Psoas muscle (tissue), 8 donors: ENCODE measurements at places on chromosomes 3 and 15. TPM values are rescaled to one million over a fixed set of nuclear protein-coding genes. Genes with fewer than 3 reads are reported as not detected.

RAB8B gene
- 18.1 TPM for total RNA-seq

GRCh38 chr3:145981056-145981455, 179.9 kb downstream of the PLOD2 start:
- DNase-seq, result no peak
- no peak overlapping the region for H3K4me3 ChIP-seq
- H3K36me3 ChIP-seq, result no peaks in the 10 kb centered on the region
- no peaks in the 10 kb centered on the region for H3K27me3 ChIP-seq
- no peak overlapping the region for H3K27ac ChIP-seq
- H3K4me1 ChIP-seq, result no peaks in the 10 kb centered on the region

DNA sequence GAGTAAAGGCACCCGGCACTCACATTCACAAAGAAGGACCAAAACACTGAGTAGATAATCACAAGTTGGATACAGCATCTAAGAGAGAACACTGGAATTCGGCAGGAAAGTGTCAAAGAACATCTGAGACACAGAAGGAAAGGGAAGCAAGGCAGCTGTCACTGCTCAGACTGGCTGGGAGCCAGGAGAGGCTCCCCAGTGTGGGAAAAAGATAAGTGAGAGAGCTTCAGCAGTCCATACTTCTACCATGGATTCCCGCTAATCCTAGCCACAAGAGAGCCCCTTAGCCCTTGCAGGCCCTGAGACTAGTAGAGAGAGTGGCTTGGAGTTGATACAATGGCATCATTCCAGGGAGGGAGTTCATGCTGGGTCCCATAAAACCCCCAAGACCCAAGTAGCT, 36.7 kb upstream of the CP start:
- H3K4me1 ChIP-seq, result no peaks in the 10 kb centered on the region
- no peaks in the 10 kb centered on the region for H3K36me3 ChIP-seq
- H3K27me3 ChIP-seq, result peaks cover 2% of the 10 kb centered on the region
- no peak for DNase-seq
- H3K27ac ChIP-seq, result no peak overlapping the region

BCHE gene
- total RNA-seq, result 1.4 TPM

CYP11A1 gene
- 0.61 TPM for total RNA-seq

- no peak overlapping the region for H3K4me3 ChIP-seq
- H3K36me3 ChIP-seq, result no peaks in the 10 kb centered on the region
- H3K4me1 ChIP-seq, result no peaks in the 10 kb centered on the region
- no peak overlapping the region for H3K27ac ChIP-seq
- no peaks in the 10 kb centered on the region for H3K27me3 ChIP-seq
- DNase-seq, result no peak
These were observed 109.7 kb downstream of the MYLK start for GRCh38 chr3:123774474-123774873.

CCR8 gene
- not detected for total RNA-seq

DNA sequence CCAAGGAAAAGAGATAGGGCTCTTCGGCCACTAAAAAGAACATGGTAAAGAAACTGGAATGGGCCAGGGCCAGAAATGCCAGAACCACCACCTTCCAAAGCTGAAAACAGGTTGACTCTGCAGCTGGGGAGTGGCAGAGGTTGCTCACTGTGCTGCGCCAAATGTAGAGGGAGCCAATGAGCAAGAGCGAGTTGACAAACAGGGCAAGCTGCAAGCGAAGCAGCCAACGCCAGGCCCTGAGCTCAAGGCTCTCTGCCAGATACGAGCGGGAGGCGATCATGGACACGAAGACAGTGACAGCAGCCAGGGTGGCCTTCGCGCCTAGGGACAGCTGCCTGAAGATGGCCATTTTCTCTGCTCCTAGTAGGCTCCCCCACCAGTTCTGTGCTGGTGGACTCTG, 3.1 kb downstream of the GLB1 start:
- peak; percentile 69 for DNase-seq
- no peaks in the 10 kb centered on the region for H3K27me3 ChIP-seq
- H3K27ac ChIP-seq, result peak overlapping the region; percentile 58
- no peaks in the 10 kb centered on the region for H3K36me3 ChIP-seq
- no peak overlapping the region for H3K4me3 ChIP-seq

GRCh38 chr3:193342551-193342950, 36.0 kb downstream of the ATP13A5 start:
- H3K27me3 ChIP-seq, result no peaks in the 10 kb centered on the region
- no peaks in the 10 kb centered on the region for H3K4me1 ChIP-seq
- H3K27ac ChIP-seq, result no peak overlapping the region
- no peaks in the 10 kb centered on the region for H3K36me3 ChIP-seq

- peak overlapping the region; percentile 100 for H3K27ac ChIP-seq
- peak; percentile 74 for DNase-seq
- H3K4me1 ChIP-seq, result peaks cover 40% of the 10 kb centered on the region
- H3K27me3 ChIP-seq, result no peaks in the 10 kb centered on the region
- peaks cover 44% of the 10 kb centered on the region for H3K36me3 ChIP-seq
- H3K4me3 ChIP-seq, result peak overlapping the region; percentile 99
These were observed 4.7 kb downstream of the BHLHE40 start for GRCh38 chr3:4983739-4984510.

- H3K27ac ChIP-seq, result no peak overlapping the region
- no peaks in the 10 kb centered on the region for H3K36me3 ChIP-seq
- H3K27me3 ChIP-seq, result peaks cover 51% of the 10 kb centered on the region
- H3K4me1 ChIP-seq, result peaks cover 8% of the 10 kb centered on the region
- DNase-seq, result no peak
These were observed 475 bp upstream of the SPINT1 start for GRCh38 chr15:40843261-40843884.

MNS1 gene
- 0.40 TPM for total RNA-seq

DNA sequence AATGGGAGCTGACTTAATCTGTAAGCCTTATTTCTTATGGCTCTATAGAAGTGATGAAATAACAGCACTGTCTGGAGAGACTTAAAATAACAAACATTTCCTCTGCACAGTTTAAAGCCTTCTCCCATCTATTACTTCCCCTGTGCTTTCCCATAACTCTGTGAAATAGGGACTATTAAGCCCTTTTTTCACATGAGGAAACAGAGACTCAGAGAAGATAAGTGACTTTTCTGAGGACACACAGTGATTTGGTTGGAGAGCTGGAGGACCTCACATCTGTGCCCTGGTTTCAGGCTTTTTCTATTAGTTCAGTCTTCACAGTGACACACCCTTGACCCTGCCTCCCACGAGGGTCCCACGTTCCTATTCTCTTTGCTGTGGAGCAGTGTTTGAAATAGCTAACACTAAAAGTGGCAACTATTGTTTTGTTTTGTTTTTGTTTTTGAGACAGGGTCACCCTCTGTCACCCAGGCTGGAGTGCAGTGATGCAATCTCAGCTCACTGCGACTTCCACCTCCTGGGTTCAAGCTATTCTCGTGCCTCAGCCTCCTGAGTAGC, 82.9 kb downstream of the ST6GAL1 start:
- no peak overlapping the region for H3K4me3 ChIP-seq
- peaks cover 7% of the 10 kb centered on the region for H3K4me1 ChIP-seq
- H3K27ac ChIP-seq, result peak overlapping the region; percentile 36

DNA sequence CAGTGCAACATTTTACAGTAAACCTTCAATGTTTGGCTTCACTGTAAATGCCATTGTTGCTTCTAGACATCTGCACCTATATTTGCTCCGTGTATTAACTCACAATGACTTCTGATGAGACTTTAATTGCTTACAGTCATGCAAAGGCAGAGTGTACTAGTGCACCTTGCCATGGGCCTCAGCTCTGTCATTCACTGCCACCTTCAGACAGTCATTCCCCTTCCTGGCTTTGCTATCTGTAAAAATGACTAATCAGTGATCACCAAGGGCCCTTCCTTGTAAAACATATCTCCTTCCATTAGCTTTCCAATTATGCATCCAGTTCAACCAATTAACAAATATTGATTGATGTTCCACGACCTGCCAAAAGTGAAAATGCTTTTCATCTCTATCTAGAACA, 120.3 kb downstream of the ARRDC4 start:
- H3K27me3 ChIP-seq, result no peaks in the 10 kb centered on the region
- no peak for DNase-seq
- H3K4me1 ChIP-seq, result peaks cover 14% of the 10 kb centered on the region
- H3K4me3 ChIP-seq, result no peak overlapping the region
- H3K27ac ChIP-seq, result no peak overlapping the region
- H3K36me3 ChIP-seq, result no peaks in the 10 kb centered on the region

KBTBD8 gene
- total RNA-seq, result 8.5 TPM

FSIP1 gene
- not detected for total RNA-seq

- no peaks in the 10 kb centered on the region for H3K36me3 ChIP-seq
- DNase-seq, result no peak
- H3K4me3 ChIP-seq, result no peak overlapping the region
- no peak overlapping the region for H3K27ac ChIP-seq
These were observed 202.6 kb downstream of the VGLL3 start for GRCh38 chr3:86788371-86788770.

DNA sequence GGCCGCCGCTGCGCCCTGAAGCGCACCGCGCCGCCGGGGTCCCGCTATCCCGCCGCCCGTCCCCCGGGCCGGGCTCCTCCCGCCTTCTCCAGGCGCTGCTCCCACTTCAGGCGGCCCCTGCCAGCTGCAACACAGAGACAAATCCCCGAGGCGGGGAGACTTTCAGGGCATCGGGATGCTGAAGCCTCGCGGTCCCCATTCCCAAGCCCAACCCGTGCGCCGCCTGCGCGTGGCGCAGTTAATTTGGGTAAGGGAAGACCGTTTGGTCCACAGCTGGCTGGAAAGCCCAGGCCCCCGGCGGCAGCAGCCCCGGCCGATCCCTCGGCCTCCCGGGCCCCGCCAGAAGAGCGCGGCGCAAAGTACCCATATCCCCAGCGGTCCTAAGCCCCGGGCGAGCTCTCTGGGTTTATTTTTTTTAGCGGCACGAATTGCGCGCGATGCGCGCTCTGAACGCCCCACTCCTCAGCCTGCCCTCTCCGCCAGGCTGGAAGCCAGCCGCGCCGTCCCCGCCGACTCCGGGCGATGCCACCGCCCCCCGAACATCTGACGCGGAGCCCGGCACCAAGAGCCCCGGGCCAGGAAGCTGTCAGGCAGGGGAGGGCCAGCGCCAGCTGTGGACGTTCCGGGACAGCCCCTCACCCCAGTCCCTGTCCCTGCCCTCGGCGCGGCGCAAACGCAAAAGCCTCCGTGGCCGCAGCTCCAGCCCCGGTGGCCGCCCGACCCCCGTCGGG, 517 bp downstream of the FBN1 start:
- H3K36me3 ChIP-seq, result no peaks in the 10 kb centered on the region
- peak overlapping the region; percentile 67 for H3K4me3 ChIP-seq
- peaks cover 10% of the 10 kb centered on the region for H3K27me3 ChIP-seq
- peak; percentile 76 for DNase-seq

DNA sequence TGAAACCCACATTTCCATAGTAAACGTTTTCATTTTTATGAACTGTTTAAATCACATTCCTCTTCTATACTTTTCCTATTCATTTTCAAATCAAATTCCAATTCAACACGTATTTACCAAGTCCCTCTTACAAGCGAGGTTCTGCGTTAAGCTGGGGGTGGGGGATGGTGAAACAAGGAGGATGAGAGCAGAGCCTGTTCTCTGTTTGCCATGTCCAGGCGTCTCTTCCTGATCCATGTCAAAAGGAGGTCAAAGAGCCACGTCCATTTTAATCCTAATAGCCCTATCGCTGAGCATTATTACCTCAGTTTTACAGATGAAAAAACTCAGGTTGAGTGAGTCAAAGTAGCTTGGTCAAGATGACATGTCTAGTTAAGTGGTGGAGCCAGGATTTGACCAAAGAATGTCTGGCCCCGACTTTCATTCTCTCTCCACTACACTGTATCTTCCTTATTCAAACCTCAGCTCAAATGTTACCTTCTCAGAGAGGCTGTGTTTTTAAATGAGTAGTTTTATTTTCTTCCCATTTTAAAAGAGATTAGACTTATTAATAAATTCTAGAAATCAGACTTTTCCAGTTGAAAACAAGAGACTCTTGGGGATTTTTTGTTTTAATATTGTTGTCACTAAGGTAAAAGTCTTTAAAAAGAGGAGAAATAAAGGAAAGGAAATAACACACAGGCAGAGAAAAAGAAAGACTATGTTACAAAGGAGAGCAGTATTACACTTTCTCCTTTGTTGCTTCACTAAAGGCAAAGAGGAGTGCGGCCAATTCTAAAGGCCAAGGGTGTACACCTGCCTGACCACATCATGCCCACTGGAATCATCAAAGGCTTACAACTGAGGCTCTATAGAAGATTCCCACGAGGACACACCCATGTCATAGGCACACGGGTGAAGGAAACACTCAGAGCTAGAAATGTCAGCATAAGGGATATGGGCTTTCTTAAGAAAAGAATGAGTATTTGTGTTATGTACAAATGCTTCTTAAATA, 42.4 kb downstream of the MYO5A start:
- no peak overlapping the region for H3K4me3 ChIP-seq
- no peak overlapping the region for H3K27ac ChIP-seq
- H3K4me1 ChIP-seq, result peaks cover 50% of the 10 kb centered on the region
- no peaks in the 10 kb centered on the region for H3K27me3 ChIP-seq

DNA sequence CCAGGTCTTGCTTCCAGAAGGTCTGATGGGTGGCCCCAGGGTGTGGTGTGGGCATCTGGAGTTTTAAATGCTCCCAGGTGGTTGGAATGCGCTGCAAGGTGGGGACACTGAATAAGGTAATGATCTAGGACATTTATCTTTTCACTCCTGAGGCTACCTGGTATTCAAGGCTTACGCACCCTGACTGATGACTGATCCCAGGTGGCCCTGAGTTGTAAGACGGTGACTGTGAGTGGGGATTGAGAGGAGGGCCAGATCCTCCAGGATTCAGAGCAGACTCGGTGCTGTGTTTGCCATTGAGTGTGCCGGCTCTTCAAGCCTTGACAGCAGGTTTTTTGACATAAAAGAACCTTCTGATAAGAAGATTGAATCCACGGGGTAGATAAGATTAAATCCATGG, 40.3 kb downstream of the SLC6A20 start:
- H3K4me3 ChIP-seq, result no peak overlapping the region
- DNase-seq, result no peak
- no peak overlapping the region for H3K27ac ChIP-seq
- H3K36me3 ChIP-seq, result no peaks in the 10 kb centered on the region
- no peaks in the 10 kb centered on the region for H3K27me3 ChIP-seq

LIPC gene
- total RNA-seq, result not detected

DNA sequence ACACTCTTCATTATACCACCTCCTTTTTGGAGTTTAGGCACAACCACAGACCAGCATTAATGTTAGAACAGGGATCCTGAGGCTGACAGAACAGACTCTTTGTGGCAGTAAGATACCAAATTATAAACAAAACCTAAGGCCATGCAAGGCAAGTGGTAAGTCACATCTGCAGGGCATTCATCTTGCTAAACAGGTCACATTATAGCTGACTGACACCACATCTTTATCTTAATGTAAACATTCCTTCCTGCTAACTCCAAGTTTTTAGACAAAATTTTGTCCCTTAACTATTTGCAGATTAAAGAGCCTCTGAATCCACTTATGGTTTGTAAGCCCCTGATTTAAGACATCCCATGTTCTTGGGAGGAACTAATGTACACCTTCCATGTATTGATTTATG, 500.6 kb downstream of the PYDC2 start:
- no peak overlapping the region for H3K27ac ChIP-seq
- no peak for DNase-seq
- no peaks in the 10 kb centered on the region for H3K36me3 ChIP-seq
- H3K27me3 ChIP-seq, result no peaks in the 10 kb centered on the region
- no peaks in the 10 kb centered on the region for H3K4me1 ChIP-seq
- no peak overlapping the region for H3K4me3 ChIP-seq
